ENCODE measurements at places on chromosomes 11 and 22.
A peak's percentile ranks its signal among the peaks of the same experiment; 100 is the strongest.

DNA sequence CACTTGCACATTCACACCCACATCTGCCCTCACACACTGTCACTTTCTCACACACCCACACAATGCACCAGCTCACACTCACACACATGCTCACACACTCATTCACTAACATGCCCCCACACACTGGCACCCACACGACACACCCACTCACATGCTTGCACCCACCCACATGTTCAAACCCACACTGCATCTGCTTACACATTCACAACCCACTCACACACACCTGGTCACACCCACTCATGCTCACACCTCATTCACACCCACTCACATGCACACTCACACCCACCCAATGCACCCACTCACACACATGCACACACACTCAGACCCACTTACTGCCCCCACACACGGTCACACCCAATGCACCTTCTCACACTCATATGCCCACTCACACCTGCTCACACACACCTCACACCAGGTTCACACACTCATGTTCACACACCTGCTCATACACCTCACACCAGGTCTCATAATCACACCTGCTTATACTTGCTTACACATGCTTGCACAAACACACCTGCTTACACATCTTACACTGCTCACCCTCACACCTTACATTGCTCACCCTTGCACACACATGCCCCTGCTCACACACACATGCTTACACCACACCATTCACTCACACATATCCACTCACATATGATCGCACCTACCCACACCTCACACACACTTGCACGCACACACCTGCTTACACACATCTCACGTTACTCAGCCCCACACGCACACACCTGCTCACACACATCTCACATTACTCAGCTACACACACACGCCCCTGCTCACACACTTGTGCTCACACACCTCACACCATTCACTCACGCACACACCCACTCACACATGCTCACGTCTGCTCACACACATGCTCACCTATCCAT, 3.9 kb upstream of the MYBPC3 start:
- DNase-seq = no peak

GRCh38 chr11:19978668-19979518, 181.4 kb downstream of the DBX1 start:
- no peak for DNase-seq

GRCh38 chr11:20762980-20763379, 93.6 kb downstream of the NELL1 start:
- no peak for DNase-seq

DNA sequence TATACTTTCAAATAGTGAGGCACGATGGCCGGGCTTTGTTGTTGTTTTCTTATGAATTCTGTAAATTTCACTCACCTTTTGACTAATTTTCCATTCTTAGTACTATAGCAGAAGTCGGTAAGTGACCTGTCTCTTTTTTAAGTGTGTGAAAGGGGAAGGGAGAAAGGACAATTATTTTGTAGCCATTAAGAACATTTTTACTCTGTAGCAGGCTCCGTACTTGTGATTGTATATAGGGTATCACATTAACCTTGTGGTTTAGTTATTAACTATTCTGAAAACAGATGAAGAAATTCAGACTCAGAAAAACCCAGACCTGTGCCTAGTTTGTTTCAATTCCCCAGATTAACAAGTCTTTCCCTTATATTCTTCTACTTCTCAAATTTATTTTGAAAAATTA, 78.7 kb downstream of the CASP12 start:
- DNase-seq = no peak

DNA sequence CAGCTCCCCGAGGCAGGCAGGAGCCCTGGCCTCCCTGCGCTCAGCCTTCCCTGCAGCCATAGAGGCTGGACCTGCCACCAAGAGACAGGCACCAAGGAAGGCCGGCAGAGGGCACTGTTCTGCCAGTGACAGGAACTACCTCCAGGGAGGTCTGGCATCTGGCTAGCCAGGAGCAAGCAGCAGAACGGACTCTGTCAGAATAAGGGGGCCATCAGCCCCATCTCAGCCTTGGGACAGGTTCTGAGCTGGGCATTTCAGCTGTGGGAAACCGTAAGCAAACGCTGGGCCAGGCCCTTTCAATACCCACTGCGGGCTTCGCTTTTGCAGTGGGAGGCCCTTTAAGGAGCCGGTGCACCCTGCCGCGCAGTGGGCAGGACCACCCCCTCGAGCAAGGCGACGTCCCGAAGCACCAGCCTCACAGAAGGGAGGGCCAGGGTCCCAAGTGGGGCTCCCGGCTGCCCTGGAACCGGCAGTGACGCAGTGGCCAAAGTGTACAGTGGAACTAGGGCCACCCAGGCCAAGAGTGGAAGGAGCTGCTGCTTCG, 18.2 kb downstream of the IFT27 start:
- DNase-seq = peak; percentile 78

- DNase-seq = no peak
Observed at GRCh38 chr11:96482193-96482592, 92.4 kb downstream of the JRKL start.

DNA sequence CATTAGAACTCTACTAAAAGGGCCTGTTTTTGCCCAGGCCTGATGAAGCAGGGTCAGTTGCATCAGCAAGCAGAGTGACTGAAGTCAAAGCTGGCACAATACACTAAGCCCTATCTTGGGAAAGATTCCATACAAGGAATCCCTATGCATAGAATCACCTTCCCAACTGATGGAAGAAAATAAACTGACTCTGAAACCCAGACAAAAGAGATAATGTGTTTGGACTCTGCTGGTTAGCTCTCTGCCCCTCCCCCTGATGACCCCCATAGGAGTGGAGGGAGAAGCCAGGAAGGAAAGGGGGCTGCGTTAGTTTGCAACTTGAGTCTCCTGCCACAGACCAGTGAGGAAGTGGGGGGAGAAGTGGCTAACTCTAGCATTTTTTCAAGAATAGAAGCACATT, 32.9 kb downstream of the GALNT18 start:
- DNase-seq = no peak
